Fibroblast of skin of right quadriceps (primary cell): ENCODE measurements at places on chromosomes 5 and 9.
A peak's percentile ranks its signal among the peaks of the same experiment; 100 is the strongest.

DNA sequence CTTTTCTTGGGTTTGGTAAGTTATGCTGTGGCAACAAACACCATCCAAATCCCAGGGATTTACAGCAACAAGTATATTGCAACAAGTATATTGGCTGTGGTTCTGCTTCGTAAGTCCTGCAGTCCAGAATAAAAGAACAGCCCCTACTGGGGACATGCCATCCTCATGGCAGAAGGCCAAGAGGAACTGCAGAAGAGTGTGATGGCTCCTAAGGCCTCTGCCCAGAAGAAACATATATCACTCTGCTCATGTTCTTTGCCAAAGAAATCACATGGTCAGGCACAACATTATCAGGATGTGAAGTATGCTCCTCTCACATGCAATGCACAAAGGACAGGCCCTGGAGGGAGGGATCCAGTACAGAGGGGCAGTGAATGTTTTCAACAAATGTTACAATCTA is 159.6 kb upstream of the TAS2R1 start:
- DNase-seq: no peak

DNA sequence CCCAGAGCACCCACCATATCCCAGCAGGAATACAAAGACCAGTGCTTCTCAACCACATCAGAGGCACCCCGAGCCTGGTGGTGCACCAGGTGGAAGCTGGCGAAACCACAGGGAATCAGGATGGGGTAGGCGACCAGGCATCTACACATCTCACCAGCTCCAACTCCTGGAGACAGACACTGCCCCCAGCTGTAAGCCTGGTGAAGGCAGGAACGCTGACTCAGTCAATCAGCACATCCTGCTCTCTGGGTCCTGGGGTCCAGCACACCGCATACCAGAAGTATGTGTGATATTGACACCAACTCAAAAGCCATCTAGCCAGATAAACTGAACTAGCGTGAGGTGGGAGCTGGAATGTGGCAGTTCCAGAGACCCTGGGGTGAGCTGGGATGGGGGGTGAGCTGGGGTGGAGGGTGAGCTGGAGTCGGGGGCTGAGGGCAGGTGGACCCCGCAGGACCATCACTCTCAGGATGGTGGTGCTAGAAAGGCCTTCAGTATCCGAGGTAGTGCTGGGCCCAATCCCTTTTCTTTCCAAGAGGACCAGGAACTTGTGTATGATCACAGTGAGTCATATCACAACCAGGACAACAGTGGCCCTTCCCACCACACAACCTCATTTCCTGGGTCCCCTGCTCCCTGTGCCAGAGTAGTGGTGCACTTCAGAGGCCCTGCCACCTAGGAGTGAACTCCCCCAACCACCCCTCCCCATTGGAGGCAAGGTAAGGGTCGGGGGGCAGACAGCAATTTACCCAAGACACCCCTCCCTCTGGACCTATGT is 2.5 kb downstream of the DBN1 start:
- peak; percentile 64 for DNase-seq

DNA sequence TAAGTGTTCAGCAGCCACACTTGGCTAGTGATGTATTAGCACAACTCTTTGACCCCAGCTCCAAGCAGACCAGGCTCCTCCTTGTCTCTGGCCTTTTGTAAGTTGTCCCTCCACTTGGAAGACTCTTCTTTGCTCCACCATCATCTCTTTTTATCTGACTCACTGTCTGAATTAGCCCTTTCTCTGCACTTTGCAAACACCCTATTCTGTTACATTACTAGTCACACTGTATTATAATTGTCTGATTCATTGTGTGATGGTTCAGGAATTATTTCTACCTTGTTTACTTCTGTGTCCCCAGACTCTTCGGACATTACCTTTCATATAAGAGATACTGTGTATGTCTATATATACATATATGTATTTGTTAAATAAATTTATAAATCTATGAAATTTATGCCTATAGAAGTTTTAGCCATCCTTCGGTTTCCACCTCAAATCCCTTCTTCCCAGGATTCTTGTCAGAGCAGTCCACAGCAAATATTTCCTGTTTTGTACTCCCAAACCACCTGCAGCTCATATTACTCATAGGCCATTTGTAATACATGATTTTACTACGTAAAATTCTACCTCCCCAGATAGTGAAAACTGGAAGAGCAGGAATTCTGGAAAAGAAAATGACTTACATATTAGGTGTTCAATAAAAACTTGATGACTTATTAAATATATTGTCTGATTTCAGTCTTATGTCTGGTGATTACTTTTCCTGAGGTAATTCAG is 69.0 kb downstream of the MTAP start:
- DNase-seq: no peak

GRCh38 chr9:95874989-95875304 is 544 bp upstream of the ERCC6L2 start:
- DNase-seq: peak; percentile 35

DNA sequence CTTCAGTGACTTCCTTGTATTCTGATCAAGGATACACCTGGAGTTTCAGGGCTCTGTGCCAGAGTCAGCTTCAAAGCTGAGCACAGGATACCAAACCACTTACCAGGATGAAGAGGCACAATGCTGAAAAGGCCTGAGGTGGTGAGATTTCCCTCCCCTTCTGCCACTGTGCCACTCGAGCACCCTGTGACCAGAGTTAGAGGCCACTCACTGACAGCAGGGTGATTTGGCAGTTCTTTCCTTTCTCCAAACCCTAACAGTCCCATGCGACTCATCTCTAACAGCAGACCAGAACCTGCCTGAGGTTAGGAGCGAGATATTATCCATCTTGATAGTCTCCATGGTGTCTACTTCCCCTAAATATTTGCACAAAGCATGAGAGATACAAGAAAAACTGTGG is 1.8 kb downstream of the PLGRKT start:
- DNase-seq: no peak

DNA sequence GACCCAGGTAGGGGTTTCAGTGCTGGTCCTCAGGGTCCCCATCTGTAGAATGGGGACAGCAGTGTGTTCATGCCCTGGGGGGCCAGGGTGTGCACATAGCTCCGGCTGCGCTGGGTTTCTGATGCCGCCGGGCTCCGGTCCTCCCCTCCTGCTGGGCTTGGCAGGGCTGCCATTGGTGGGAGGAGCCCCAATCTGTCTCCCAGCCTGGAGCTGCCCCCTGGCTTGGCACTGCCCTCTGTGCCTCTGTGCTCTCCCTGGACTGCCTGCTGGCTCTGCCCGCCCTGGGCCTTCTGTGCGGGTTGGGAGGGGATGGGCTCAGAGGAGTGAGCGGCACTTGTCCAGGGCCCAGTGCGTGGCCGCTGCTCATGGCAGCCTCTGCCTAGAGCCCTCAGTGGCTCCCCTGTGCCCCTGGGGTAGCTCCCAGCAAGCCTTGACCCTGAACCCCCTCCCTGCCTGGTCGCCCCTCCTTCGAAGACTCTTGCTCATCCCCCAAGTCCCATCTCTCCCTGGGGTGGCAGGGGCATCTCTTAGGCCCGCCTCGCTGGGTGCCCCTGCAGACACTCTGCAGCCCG is 35.7 kb downstream of the RXRA start:
- no peak for DNase-seq

DNA sequence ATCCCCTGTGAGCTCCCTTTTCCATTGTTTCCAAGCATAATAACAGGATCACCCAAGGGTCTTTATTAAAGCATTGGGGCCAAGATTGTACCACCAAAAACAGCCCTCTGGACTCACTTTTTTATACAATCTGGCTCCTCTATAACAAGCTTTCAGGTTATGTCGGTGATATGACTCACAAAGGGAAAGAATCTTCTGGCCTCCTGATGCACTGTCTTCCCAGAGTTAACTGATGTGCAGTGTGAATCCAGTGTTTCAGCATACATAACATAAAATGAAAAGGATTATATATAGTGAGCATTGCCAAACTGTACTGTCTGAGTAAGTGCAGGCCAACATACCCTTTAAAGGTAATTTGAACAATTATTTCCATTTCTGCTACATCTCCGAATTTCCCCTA is 33.9 kb upstream of the MAN2A1 start:
- peak; percentile 30 for DNase-seq

GRCh38 chr9:214351-214647 is 366 bp upstream of the DOCK8 start:
- DNase-seq: no peak
